ENCODE measurements at places on chromosomes 1 and 21.

- DNase-seq, result no peak
Measured at GRCh38 chr1:40303051-40303771, 13.9 kb downstream of the COL9A2 start.

DNA sequence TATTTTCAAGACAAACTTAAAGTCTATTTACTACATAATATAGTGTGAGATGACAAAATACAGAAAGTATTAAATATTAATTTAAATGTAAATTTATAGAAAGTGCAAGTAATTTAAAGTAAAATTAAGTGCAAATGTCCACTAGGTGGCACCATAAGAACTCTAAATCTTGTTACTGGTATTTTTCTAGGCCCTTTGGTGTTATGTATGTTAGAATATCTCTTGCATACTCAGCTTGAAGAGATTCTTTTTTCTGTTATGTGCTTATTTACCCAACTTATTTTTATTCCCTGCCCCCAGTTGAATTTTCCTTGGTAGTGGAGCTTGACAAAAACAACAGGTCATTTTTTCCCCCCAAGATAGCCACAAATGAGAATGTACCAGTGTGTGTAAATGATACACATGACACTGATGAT is 71.5 kb downstream of the RPS6KC1 start:
- DNase-seq, result no peak

- no peak for DNase-seq
Measured at GRCh38 chr1:1910651-1911331, 4.3 kb upstream of the CALML6 start.

DNA sequence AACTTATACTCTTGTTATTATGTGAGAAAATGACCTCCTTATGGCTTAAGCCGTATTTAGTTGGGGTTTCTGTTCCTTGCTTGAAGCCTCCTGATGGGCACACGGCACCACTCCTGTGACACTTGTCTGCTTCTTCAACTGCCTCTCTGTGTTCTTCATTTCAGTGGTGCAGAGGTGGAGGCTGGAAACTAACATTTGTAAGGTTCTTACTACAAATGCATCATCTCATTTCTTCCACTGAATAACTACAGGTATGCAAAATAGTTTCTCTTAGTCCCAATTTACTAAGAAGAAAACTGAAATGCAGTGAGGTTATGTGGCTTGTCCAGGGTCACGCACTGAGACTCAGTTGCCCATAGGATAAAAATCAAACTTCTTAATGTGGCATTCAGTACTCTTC is 23.6 kb upstream of the ZNF362 start:
- no peak for DNase-seq

- no peak for DNase-seq
Measured at GRCh38 chr21:43892984-43893535, 28.0 kb downstream of the AGPAT3 start.

DNA sequence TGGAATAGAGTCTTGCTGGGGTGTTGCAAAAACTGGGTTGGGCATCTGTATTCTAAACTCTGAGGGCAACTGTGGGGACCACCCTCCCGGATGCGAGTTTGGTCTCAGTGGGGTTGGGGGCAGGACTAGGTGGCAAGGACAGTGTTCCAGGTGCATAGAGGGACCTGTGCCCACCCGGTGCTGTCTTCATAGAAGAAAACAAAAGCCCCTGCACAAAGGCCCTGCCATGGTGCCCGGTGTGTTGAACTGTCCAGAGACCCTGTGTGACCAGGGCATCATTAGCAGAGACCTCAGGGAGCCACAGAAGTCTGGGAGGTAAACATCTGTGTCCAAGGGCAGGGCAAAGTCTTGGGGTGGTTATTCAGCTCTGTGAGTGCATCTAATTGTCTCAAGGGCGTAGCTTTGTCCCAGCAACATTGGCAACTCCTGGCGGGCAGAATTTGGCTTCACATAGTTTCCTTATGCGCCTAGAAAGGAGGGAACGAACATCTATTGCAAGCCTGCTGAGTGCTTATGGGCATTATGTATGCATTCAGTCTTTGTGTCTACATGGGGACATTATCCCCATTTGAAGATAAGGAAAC is 72.2 kb upstream of the IFFO2 start:
- DNase-seq, result no peak

All from cerebellar nuclear complex (tissue), 1 donor.